Uterus (tissue), 4 donors: ENCODE measurements at places on chromosomes 7 and 10. TPM values are rescaled to one million over a fixed set of nuclear protein-coding genes. Genes with fewer than 3 reads are reported as not detected.

Gene ATP5MK
- total RNA-seq, result 126 TPM

Gene GALNT17
- 33.8 TPM for total RNA-seq

Gene SRPK2
- 88.3 TPM for total RNA-seq

Gene HOXA2
- not detected for total RNA-seq

Gene TEX36
- not detected for total RNA-seq

Gene AMPH
- total RNA-seq, result 11.8 TPM

Gene TRIM73
- total RNA-seq, result 2.4 TPM

Gene PTPN20
- total RNA-seq, result 4.4 TPM

Gene RPEL1
- total RNA-seq, result not detected

Gene SPDYE6
- total RNA-seq, result not detected

Gene PRPS1L1
- not detected for total RNA-seq

Gene IGF2BP3
- total RNA-seq, result 45.8 TPM

Gene OPN4
- total RNA-seq, result not detected

Gene PALD1
- 1.8 TPM for total RNA-seq

Gene INHBA
- 6.9 TPM for total RNA-seq

Gene MET
- total RNA-seq, result 13.8 TPM

Gene DNMBP
- total RNA-seq, result 34.9 TPM

Gene NUPR2
- total RNA-seq, result not detected

Gene LEP
- total RNA-seq, result not detected

Gene BTBD16
- total RNA-seq, result 0.46 TPM

Gene RBP3
- not detected for total RNA-seq

Gene LRRC4
- total RNA-seq, result 0.29 TPM

Gene CHST3
- total RNA-seq, result 38.2 TPM
